ENCODE measurements at places on chromosomes 7 and 10.

- H3K4me3 ChIP-seq: no peak overlapping the region
- no peak for DNase-seq
- peaks cover 4% of the 10 kb centered on the region for H3K36me3 ChIP-seq
- no peaks in the 10 kb centered on the region for H3K4me1 ChIP-seq
- H3K27me3 ChIP-seq: no peaks in the 10 kb centered on the region
Observed at GRCh38 chr10:92894081-92894655, 45.8 kb downstream of the EXOC6 start.

GRCh38 chr10:93376372-93377293 lies 105.5 kb downstream of the MYOF start:
- no peaks in the 10 kb centered on the region for H3K27me3 ChIP-seq
- no peak overlapping the region for H3K27ac ChIP-seq
- DNase-seq: no peak
- no peaks in the 10 kb centered on the region for H3K4me1 ChIP-seq

DNA sequence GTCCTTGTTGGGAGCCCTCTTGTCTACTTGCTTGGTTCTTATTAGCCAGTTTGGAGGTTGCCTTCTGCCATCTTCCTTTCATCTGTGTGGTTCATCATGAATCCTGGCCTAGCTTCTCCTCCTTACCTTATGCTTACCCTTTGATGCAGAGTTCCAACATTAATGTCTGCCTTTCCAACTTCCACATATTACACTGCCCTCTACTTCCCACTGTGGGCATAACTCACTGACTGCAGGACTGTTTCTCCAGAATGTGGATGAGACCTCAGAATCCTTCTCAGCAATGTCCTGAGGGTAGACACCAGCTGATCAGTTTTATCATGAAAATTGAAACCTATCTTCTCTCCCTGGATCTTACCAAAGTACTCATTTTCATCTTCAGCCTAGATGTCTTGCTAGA lies 491.0 kb downstream of the LRMDA start:
- H3K4me1 ChIP-seq: no peaks in the 10 kb centered on the region
- DNase-seq: no peak
- no peaks in the 10 kb centered on the region for H3K27me3 ChIP-seq
- H3K27ac ChIP-seq: no peak overlapping the region

GRCh38 chr10:44801383-44802327 lies 109.5 kb upstream of the TMEM72 start:
- H3K27ac ChIP-seq: no peak overlapping the region
- no peak overlapping the region for H3K4me3 ChIP-seq
- no peak for DNase-seq
- H3K27me3 ChIP-seq: no peaks in the 10 kb centered on the region
- H3K36me3 ChIP-seq: no peaks in the 10 kb centered on the region
- H3K4me1 ChIP-seq: no peaks in the 10 kb centered on the region

DNA sequence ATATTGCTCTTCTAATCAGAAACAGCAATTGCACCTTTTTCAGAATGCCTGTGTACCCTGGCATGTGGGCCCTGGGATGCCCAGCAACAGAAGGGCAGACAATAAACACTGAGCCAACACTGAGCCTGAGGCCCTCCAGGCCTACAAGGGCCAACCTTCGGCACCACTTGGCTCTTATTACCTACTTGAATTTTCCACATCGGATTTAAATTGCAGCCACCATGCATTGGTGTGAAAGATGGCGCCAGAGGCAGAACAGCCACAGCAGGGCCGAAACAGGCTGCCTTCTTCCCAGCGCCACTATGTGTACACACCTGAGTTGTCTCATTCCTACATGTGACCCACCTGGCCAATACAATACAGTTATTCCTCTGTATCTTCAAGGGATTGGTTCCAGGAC lies 51.4 kb upstream of the EZH2 start:
- H3K27ac ChIP-seq: no peak overlapping the region
- H3K27me3 ChIP-seq: no peaks in the 10 kb centered on the region
- no peak for DNase-seq
- H3K4me3 ChIP-seq: no peak overlapping the region
- no peaks in the 10 kb centered on the region for H3K36me3 ChIP-seq
- no peaks in the 10 kb centered on the region for H3K4me1 ChIP-seq

DNA sequence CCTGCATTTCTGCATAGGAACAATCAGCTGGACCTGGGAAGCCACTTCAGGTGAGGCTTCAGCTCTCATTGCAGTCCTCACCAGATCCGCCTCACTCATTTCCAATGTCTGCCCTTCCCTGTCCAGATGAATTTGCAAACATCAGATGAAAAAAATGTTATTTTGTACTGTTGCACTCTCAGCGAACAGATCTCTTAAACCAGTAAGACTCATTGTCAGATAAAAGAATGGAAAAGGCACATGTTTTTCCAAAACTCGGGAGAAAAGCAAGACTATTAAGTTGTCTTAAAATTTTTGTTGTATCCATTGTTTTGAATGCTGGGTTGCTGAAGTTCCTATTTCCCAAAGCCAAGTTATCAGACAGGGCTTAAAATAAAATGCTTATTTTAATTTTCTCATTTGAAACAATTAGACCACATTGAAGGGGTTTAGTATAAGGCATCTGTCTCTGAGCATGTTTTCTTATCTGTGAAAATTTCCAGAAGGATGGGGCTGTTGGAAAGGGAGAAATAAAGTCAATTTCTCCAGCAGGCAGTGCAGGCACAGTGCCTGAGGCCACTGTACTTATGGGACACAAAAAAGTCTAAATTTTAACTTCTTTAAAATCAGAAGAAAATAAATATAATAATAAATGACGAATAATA lies 396.8 kb downstream of the KCNMA1 start:
- H3K36me3 ChIP-seq: no peaks in the 10 kb centered on the region
- no peaks in the 10 kb centered on the region for H3K27me3 ChIP-seq
- no peak for DNase-seq
- H3K4me1 ChIP-seq: no peaks in the 10 kb centered on the region

DNA sequence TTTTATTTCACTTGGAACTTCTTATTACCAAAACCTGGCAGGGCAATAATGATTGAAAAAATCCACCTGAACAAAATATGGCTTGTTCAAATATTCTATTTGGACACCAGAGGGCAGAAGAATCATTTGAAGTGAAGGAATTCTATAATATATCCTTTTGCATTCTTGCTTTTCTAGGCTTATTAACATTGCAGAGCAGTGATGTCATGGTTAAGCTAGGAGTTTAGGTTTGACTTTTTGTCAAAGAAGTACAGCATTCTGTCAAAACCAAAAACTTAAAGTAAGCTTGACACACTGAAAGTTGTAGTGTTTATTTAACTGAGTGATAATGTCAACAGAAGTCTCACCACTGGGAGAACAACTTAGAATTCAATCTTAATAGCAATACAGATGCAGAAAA lies 156.0 kb downstream of the SEMA3D start:
- H3K27me3 ChIP-seq: no peaks in the 10 kb centered on the region
- DNase-seq: no peak
- H3K36me3 ChIP-seq: no peaks in the 10 kb centered on the region
- H3K4me1 ChIP-seq: no peaks in the 10 kb centered on the region
- no peak overlapping the region for H3K27ac ChIP-seq

DNA sequence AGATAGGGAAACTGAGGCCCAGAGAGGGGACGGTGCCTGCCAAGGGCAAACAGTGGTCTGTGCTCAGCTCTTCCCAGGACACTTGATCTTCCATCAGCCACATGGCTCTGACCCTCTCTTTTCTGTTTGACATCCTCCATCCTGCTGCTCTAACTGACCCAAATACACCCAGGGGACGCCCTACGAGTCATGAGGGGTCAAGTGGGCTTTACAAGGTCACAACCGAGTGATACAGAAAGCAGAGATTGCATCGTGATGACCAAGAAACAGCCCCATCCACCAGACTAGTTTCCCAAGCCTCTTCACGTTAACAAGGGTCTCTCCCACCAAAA lies 131.2 kb upstream of the UNC5B start:
- no peaks in the 10 kb centered on the region for H3K27me3 ChIP-seq
- no peak overlapping the region for H3K4me3 ChIP-seq
- H3K27ac ChIP-seq: no peak overlapping the region
- H3K36me3 ChIP-seq: no peaks in the 10 kb centered on the region
- no peaks in the 10 kb centered on the region for H3K4me1 ChIP-seq
- no peak for DNase-seq

- H3K36me3 ChIP-seq: peaks cover 32% of the 10 kb centered on the region
- no peak overlapping the region for H3K27ac ChIP-seq
- H3K4me3 ChIP-seq: no peak overlapping the region
- H3K4me1 ChIP-seq: no peaks in the 10 kb centered on the region
Observed at GRCh38 chr7:45726883-45727282, 146.0 kb downstream of the CCDC201 start.

DNA sequence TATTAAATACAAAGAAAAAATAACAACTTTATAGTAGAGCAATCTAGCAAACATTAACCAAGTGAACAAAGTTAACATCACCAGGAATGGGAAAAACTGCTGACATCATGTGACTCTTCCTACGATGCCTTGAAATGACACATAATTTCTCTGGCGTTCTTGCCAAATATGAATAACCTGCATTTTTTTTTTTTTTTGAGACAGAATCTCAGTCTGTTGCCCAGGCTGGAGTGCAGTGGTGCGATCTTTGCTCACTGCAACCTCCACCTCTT lies 126.5 kb upstream of the VKORC1L1 start:
- H3K36me3 ChIP-seq: no peaks in the 10 kb centered on the region
- no peaks in the 10 kb centered on the region for H3K27me3 ChIP-seq
- H3K27ac ChIP-seq: no peak overlapping the region
- H3K4me1 ChIP-seq: peaks cover 6% of the 10 kb centered on the region
- DNase-seq: no peak

DNA sequence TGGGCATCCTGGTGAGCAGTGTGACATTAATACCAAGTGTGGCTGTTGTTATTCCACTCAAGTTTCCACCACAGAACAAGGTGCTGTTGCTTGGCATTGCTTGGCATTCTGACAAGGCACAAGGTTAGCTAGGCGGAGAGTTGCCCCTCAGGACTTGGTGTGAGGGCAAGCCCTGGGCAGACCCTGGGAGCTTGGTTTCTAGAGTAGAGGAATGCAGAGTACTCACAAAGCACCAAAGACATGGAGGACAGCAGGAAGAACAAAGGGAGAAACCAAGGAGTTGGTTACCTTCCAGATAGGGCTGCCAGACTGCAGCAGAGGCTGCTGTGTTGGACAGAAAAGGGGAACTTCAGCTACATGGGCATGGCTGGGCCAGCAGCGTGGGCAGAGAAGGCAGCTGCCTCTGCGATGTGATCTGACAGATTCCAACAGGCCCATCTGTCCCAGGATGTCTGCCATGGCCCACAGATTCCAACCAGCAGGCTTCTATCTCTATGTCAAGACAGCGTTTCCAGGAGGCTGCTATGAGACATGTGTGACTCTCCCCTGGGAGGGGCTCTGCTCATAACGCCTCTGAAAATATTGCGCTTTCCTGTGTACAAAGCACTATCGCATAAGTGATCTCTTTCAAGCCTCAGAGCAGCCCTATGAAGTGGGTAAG lies 1.8 kb downstream of the GOLGA7B start:
- no peak for DNase-seq
- H3K36me3 ChIP-seq: no peaks in the 10 kb centered on the region
- peaks cover 24% of the 10 kb centered on the region for H3K4me1 ChIP-seq
- H3K27me3 ChIP-seq: peaks cover 6% of the 10 kb centered on the region

DNA sequence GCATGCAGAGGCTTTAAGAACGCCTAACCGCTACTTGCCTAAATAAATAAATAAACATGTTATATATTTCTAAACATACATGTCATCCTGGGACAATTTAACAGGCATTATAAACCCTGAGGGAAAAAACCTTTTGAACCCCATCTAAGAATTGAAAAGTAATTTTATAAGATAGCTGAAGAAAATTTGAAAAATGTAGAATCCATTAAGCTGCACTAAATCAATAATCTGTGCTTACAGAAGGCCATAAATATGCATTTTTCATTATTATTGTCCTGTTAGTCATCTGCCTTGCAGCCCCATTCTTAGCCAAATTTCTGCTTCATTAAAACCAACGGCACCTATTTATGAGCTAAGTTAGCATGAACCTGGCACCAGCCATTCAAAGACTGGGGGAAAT lies 24.2 kb downstream of the LYZL1 start:
- H3K4me1 ChIP-seq: no peaks in the 10 kb centered on the region
- H3K4me3 ChIP-seq: no peak overlapping the region
- no peak overlapping the region for H3K27ac ChIP-seq
- no peaks in the 10 kb centered on the region for H3K27me3 ChIP-seq
- no peak for DNase-seq

DNA sequence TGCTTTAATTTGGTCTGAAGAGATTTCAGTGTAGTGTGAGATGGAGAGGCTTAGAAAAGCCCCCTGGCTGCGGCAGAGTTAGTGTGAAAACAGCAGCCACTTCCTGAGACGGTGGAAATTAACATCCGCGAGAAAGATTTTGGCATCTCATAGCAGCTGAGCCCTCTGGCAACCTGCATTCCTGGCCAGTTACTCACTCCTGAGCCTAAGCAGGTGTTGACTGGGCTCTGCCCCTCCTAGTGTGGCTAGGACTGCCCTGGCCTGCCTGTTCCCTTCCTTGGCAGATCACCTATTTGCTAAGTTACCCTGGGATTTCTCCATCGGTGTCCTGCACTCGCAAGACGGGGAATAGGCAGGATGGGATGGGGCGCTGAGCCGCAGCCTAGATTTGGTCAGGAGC lies 57.6 kb upstream of the LMTK2 start:
- no peak for DNase-seq
- peaks cover 6% of the 10 kb centered on the region for H3K4me1 ChIP-seq
- H3K27me3 ChIP-seq: no peaks in the 10 kb centered on the region
- H3K36me3 ChIP-seq: no peaks in the 10 kb centered on the region

- peaks cover 7% of the 10 kb centered on the region for H3K4me1 ChIP-seq
- DNase-seq: no peak
Observed at GRCh38 chr10:104293781-104294321, 24.9 kb downstream of the GSTO2 start.

GRCh38 chr10:3758491-3758970 lies 26.5 kb downstream of the KLF6 start:
- peaks cover 44% of the 10 kb centered on the region for H3K4me1 ChIP-seq
- H3K36me3 ChIP-seq: no peaks in the 10 kb centered on the region
- H3K4me3 ChIP-seq: no peak overlapping the region
- peak overlapping the region; percentile 87 for H3K27ac ChIP-seq
- DNase-seq: no peak

DNA sequence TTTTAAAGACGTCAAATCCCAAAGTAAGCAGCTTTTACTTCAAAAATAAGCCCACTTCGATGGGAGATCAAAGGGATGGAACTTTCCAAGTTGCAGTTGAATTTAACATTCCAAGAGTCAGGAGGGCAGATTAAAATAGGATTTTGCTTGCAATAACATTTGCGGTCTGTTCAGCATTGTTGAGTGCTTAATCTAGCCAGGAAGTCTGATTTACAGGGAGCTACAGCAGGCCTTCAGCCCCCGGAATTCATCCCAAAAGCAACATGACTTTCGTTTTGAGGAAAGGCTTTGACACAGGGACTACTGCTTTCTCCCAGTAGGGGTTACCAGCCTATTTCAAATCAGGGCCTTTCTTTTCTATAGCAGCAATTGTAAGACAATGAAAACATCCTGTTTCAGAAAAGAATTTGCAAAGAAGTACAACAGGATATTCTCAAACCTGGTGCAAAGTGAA lies 279.6 kb upstream of the PITRM1 start:
- no peak overlapping the region for H3K4me3 ChIP-seq
- no peaks in the 10 kb centered on the region for H3K27me3 ChIP-seq
- no peaks in the 10 kb centered on the region for H3K36me3 ChIP-seq

DNA sequence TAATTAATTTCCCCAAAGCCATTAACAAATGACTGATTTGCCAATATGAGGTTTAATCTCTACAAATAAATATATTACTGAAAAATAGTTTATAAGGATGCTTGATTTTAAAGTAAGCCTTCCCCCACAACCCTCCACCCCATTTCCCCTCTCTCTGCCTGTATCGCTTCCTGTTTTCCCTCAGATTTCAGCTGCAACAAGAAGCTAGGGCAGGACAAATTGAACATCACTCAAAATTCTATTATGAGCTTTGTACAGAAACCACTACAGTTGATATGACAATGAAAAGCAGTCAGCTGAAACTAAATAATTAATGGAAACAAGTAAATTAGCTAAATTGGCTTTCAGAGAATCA lies 109.0 kb upstream of the SP4 start:
- H3K27ac ChIP-seq: no peak overlapping the region
- no peaks in the 10 kb centered on the region for H3K27me3 ChIP-seq
- no peaks in the 10 kb centered on the region for H3K4me1 ChIP-seq

All from natural killer cell (primary cell).